Right cardiac atrium (tissue), 5 donors: ENCODE measurements at places on chromosomes 5 and 9. TPM values are rescaled to one million over a fixed set of nuclear protein-coding genes. Genes with fewer than 3 reads are reported as not detected.

Gene FOXD4
- 0.31 TPM for total RNA-seq

Gene ADRB2
- 5.0 TPM for total RNA-seq

Gene PCDHB5
- total RNA-seq: 2.5 TPM

Gene PCDHA8
- 0.06 TPM for total RNA-seq

Gene HAVCR2
- total RNA-seq: 5.2 TPM

Gene SLC6A18
- not detected for total RNA-seq

Gene OR1K1
- not detected for total RNA-seq

Gene MSX2
- total RNA-seq: 3.2 TPM

Gene ZNF483
- total RNA-seq: 14.7 TPM

Gene BASP1
- 12.0 TPM for total RNA-seq

Gene ZBED3
- total RNA-seq: 10.9 TPM

Gene SLCO6A1
- total RNA-seq: not detected
